ENCODE measurements at places on chromosomes 4 and X.

GRCh38 chrX:126770179-126770578 lies 49.4 kb upstream of the PRR32 start:
- DNase-seq: no peak

- DNase-seq: peak; percentile 49
These were observed 6.8 kb downstream of the AKAP17A start for GRCh38 chrX:1598021-1598875.

DNA sequence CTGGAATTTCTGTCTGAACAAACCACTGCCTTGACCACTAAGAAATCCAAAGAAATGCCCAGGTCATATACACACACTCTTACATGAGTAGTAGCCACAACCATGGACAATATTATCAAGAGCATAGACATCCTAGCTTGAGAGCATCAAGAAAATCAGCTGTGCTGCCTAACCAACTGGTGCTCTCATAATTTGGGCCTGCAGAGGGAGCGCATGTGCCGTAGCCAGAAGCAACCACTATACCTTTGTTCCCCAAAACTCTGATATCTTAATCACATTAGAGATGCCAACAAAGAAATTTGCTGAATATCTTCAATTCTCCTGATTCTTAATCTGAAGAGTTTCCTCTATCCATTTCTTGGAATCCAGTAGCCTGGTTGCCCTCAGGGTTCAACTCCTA lies 163.6 kb downstream of the ZNF674 start:
- no peak for DNase-seq

- DNase-seq: no peak
These were observed 1653.5 kb upstream of the AGA start for GRCh38 chr4:179095585-179096221.

GRCh38 chr4:80566203-80566872 lies 230.8 kb downstream of the CFAP299 start:
- DNase-seq: no peak

DNA sequence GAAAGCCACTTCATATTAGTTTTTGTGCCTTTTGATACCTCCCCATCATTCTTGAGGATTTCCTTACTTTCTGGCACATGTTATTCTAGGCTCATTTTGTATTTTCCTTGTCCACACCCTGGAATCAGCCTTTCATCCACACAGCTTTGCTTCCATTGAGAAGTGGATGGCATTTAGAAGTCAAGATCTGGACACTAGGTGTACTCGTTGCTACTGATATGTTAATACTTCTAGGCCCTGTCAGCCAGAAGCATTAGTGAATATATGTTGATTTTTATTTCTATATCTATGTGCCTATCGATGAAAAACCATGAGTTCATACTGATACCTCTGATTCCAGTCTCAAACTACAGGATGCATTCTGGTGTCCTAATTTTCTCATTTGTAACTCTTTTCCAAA lies 73.2 kb downstream of the ARHGAP24 start:
- no peak for DNase-seq

- DNase-seq: no peak
These were observed 5.8 kb downstream of the VMA21 start for GRCh38 chrX:151402719-151403390.

GRCh38 chr4:8590546-8590880 lies 2.1 kb upstream of the CPZ start:
- no peak for DNase-seq

DNA sequence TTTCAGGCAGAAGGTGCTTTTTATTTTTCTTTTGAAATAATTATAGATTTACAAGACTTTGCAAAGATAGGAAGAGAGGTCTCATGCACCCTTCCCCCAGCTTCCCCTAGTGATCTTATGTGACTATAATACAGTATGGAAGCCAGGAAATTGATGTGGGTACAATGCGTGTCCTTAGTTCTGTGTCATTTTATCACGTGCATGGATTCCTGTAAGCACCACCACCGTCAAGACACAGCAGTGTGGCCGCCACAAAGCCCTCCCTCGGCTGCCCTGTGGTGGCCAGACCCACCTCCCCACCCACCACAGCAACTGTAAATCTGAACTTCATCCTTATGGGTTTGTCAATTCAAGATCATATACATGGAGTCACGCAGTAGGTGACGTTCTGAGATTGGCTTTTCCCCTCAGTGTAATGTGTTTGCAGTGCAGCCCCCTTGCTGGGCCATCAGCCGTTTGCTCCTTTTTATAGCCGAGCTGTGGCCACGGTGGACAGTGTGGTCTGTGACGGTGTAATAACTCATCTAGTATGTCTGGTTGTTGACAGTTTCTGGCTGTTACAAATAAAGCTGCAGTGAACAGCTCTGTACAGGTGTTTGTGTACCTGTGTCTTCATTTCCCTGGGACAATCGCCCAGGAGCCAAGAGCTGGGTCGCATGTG lies 10.9 kb upstream of the HTRA3 start:
- DNase-seq: no peak

- DNase-seq: no peak
These were observed 7.1 kb upstream of the C4orf54 start for GRCh38 chr4:99664716-99665115.

DNA sequence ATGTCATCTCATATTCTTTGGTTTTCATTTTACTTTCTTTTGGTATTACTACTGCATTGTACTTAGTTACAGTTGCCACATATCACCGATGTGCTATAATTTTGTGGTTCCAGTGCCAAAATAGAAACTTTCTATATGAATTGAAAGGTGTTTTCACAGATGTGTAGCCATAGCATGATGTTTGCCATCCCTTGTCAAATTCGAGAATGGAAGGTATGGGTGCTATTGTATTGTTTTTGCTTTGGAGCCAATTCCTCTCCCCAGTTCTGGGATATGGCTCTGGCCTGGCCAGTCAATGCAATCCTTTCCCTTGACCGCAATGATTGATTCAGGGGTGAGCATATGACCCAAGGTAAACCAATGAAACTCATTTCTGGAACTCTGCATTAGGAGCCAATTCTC lies 86.2 kb upstream of the RPS6KA3 start:
- DNase-seq: no peak

DNA sequence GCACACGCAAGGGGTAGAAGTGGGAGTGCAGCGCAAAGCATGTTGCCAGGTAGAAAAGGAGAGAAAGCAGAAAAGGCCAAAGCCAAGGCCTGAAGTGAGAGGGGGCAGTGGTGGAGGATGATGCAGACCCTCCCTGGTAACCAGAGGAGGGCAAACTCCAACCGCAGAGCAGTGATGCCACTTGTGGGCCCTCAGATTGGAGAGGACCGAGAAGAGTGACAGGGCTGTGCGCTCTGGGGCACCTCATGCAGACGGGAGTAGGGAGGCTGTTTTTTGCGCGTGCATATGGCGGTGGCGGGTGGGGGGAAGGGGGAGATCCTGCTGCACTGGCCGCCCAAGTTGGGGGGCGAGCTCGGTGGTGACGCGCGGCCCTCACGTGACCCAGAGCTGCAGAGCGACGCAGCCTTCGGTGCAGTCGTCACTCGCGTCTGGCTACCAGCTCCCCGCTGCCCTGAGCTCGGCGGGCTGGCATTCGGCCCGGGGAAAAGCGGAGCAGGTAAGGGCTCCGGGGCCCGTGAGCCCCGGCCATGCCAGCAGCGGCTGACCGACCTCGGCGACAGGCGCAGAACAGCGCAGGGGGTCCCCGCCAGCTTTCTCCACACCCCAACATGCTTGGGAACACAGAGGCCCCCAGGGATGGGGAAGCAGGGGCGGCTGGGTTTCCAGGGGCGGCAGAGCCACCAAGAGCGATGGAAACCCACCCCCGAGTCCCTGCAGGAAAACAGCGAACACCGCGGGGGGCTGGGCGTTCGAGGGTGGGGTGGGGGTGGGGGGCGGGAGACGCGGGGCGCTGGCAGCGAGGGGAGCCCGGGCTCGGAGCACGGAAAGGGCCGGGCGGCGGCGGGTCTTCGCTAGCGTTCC lies at the start of gene BEX3:
TSS of gene BEX3 (plus strand) at position 421 of the 861 bp plus-strand sequence. CDS start 984 bp downstream, outside the sequence.
- DNase-seq: peak; percentile 56

- no peak for DNase-seq
These were observed 13.1 kb upstream of the SULT1B1 start for GRCh38 chr4:69773484-69773883.

DNA sequence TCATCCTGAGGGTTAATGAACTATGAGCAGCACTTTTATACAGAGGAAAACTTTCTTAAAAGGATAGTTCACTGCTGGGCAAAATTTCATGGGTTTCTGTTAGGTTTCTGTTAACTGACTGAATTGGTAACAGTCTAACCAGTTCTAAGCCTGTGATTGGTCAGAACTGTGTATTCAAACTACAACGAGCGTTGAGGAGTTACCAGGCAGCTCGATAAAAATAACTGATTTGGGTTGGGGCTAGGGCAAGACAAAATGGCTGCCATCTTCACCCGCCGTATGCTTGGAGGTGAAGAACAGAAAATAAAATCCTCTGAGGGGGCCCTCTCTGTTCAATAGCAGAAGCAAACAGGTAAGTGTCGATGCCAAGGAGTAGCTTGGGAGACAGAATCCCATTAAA lies 22.0 kb downstream of the FAM133A start:
- DNase-seq: no peak

DNA sequence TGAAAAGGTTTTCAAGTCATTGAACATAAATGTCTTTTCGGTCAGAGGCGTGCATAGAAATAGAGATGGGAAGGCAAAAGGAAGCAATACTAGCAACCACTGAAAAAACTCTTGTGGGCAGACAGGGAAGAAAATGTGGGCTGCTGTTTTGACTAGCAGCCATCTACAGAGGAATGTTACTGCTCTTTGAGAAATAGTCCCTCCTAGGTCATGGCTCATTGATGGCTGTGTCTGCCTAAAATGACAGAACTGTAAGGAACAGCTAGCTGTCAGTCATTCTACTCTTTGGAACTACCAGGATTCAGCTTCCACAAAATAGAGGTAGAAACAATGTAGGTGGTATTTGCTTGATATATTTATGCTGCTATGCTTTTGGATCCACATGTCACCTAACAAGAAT lies 26.9 kb upstream of the TMPRSS11B start:
- DNase-seq: no peak

GRCh38 chrX:153848325-153848724 lies 18.0 kb upstream of the PDZD4 start:
- no peak for DNase-seq

DNA sequence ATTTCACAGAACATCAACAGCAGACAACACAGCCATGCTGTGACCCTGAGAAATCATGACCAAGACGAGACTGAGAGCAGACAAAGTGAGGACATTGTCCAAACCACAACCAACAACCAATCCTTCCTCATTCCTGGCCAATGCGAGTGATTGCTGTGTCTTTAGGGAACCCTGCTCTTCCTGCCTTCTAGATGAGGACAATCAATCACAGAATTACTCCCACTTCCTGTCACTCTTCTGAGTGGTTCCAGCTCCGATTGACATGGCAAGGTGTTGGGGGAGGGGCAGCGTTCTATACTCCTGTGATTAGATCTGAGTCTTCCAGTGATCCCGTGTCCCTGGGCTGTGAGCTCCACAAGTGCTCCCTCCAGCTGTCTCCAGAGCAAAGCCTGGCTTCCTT lies 227.8 kb downstream of the STIM2 start:
- DNase-seq: no peak

- DNase-seq: no peak
These were observed 12.2 kb upstream of the WFS1 start for GRCh38 chr4:6257247-6258025.

- peak; percentile 64 for DNase-seq
These were observed at the start of gene ZDHHC15 for GRCh38 chrX:75522565-75523431. ZDHHC15 (minus strand) TSS chrX:75523037; CDS start chrX:75523024, 13 bp downstream.

DNA sequence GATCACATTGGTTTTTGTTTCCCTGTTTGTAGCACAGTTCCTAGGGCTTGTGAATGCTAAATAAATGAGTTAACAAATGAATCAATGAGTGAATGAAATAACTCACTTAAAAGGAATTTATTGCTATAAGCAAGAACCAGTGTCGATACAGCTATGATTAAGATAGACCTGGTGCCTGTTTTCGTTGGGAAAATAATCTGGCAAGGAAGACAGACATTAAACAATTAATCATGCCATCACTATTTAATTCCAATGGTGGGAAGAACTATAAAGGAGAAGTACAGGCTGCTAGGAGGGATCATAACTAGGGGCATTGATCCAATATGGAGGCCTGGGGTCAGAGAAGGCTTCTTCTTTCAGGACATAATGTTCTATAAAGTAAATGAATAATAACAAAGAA lies 4.5 kb upstream of the CBR4 start:
- DNase-seq: no peak

DNA sequence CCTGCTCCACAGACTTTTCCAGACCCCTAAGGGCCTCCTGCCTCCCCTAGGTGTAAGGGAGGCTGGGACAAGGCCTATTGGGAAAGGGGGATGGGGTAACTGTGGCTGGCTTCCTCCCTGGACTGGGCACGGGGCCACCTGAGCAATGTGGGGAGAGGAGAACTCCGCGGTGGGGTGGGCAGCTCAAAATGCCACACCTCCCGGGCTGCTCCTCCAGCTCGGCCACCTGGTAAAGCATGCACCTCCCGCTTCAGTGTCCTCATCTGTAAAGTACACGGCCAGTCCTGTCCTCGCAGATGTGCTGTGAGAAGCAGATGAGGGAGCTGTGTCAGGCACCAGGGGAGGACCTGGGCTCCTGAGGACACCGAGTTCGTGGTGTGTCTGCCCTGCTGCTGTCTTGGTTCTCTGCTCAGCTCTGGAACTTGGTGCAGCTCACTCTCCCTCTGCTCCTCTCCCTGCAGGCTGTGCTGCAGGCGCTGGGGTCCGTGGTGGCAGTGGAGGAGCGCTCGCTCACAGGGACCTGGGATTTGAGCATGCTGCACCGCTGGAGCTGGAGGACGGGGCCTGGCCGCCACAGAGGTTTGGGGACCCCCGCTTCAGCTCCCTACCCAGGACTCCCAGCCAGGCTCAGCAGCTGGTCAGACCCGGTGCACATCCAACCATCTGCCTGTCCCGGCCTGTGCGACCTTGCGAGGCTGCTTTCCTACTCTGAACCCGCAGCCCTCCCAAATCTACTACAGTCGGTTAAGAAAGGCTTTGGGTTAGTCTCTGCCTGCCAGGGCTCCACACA lies 20.8 kb upstream of the MRFAP1 start:
- DNase-seq: no peak

DNA sequence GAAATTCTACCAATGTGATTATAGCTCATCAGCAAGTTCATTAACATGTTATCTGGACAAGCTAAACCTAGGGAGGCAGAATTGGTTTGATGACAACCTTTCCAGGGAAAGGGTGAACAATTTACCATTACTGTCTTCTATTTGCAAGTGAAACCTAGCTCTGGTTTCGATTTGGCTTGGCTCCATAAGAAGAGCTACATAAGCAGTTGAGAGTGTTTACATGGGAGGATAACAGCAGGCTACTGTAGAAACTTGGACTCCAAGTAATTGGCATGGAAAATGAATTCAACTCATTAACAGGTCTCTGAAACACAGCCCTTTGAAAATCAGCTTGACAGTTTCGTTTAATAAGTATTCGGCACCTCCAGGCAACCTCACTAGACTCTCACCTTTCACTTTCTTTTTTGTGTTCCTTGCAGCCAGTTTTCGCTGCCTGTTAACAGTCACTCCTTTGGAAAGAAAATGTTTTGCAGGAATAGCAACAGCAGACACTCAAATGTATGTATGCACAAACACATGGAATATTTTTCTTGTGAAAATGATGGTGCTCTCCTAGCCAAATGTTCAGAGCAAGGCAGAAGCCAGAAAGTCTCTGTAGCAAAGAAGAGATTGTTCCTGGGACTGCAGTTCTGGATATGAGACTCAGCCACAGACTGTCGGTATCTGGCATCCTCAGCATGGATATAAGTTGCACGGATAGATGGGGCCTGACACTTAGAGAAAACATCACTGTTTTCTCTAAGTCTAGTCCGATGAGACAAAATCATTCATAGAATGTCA lies 27.5 kb downstream of the POU3F4 start:
- DNase-seq: no peak

Data from activated CD8-positive, alpha-beta memory T cell treated with anti-CD3 and anti-CD28 coated beads, Interleukin-2, amount 50 U/mL, for 48 hours (primary cell).